Stimulated activated CD4-positive, alpha-beta T cell treated with anti-CD3 and anti-CD28 coated beads, Interleukin-1b, Interleukin-23, amount 100 ng/mL, for 1 hour (primary cell): ENCODE measurements at places on chromosomes 2 and 18.

GRCh38 chr2:181944164-181944913 is 41.3 kb upstream of the PPP1R1C start:
- no peak for DNase-seq

GRCh38 chr18:2441544-2441943 is 129.8 kb downstream of the METTL4 start:
- DNase-seq, result no peak

DNA sequence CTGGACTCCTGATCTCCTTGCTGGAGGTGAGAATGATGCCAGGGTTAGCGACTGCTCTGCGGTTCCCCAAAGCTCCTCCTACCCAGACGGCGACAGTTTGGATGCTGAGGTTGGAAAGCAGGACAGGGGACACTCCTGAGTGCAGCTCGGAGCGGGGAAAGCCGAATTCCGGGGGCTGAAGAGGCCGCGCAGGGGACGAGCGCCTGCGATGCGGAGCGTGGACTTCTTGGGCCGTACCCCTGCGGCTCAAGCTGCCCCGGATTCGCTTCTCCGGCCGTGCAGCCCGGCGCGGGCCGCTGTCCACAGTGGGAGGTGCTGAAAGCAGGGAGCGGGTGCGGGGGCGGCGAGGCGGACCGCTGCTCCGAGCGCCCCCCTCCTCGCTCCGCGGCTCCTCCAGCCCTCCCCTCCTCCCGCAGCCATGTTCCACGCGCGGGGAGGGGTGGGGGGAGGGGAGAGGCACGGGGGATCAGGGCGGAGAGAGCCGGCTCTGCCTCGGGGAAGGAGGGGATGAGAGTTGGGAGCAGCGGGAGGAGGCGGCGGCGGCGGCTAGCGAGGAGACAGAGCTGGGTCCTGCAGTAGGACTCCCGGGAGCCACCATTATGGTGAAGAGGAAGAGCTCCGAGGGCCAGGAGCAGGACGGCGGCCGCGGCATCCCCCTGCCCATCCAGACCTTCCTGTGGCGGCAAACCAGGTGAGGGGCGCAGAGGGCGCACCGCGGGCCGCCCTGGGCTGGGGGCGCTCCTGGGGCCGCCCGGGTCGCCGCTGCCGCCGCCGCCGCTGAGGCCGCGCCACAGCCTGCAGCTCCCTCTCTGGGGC is at the start of gene UNC80:
TSS of gene UNC80 (plus strand) at position 359 of the 816 bp plus-strand sequence. CDS start at position 600, 241 bp downstream.
- no peak for DNase-seq

DNA sequence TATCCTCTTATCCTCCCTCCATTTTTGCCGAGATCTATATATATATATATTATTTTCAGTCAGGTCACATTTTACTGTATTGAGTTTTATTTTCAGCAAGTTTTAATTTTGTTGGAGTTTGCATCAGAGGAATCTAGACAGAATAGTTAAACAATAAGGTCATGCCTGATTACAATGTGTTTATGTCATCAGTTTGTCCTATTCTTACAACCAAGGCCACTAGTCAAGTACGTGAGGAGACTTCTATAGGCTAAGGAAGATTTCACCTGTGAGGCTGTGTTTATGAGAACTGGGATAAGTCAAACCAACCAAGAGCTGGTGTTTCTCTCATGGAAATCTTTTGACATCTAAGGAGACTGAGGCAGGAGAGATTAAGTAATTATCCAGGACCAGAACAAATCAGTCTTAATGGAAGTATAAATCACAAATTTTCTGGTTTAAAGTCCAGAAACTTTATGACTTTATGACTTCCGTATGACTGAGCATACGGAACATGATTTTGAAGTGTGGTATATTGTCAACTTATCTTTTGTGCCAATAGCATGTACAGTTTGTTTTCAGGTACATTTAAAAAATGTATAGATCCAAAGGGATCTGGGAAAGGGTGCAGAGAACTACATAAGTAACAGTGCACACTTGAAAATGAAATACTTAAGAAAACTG is 100.0 kb upstream of the DTNA start:
- no peak for DNase-seq

- DNase-seq, result no peak
Observed at GRCh38 chr2:223586261-223586660, 15.9 kb downstream of the SCG2 start.

GRCh38 chr18:79108549-79109215 is 39.5 kb downstream of the ATP9B start:
- DNase-seq, result no peak

- DNase-seq, result no peak
Observed at GRCh38 chr2:102871707-102872106, 109.9 kb downstream of the TMEM182 start.

- no peak for DNase-seq
Observed at GRCh38 chr2:140353541-140353940, 1573.4 kb upstream of the NXPH2 start.

DNA sequence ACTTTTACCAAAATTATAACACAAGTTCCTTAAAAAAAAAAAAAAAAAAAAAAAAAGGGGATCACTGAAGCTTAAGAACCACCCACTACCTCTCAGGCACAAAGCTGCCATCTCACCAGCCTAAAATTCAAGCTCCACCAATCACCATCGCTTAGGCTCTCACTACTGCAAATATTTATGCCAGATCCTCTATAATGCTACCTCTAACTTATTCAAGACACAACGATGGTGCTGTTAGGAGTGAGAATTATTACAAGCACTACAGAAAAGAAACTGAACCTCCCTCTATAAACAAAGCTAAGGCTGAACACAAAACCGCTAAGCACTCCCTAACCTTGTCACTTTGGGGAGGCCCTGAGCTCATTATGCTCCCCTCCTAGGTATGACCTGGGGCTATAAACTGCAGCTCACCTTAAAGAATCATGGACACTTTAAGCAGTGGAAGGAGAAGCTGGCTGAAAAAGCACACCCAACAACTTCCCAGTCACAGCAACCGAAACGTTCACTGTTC is 3.6 kb downstream of the FZD5 start:
- DNase-seq, result no peak

GRCh38 chr2:12335131-12335530 is 381.6 kb upstream of the TRIB2 start:
- no peak for DNase-seq

GRCh38 chr2:231300020-231300721 is 95.3 kb upstream of the B3GNT7 start:
- no peak for DNase-seq
